ENCODE measurements at places on chromosomes 12 and 14.

GRCh38 chr14:65502676-65503124 lies 90.2 kb downstream of the FUT8 start:
- no peak for DNase-seq
- no peaks in the 10 kb centered on the region for H3K27me3 ChIP-seq
- peaks cover 23% of the 10 kb centered on the region for H3K4me1 ChIP-seq

GRCh38 chr12:11837216-11837934 lies 187.9 kb downstream of the ETV6 start:
- peaks cover 30% of the 10 kb centered on the region for H3K36me3 ChIP-seq
- DNase-seq, result no peak
- H3K4me1 ChIP-seq, result peaks cover 9% of the 10 kb centered on the region
- no peaks in the 10 kb centered on the region for H3K27me3 ChIP-seq
- H3K27ac ChIP-seq, result no peak overlapping the region
- no peak overlapping the region for H3K4me3 ChIP-seq

DNA sequence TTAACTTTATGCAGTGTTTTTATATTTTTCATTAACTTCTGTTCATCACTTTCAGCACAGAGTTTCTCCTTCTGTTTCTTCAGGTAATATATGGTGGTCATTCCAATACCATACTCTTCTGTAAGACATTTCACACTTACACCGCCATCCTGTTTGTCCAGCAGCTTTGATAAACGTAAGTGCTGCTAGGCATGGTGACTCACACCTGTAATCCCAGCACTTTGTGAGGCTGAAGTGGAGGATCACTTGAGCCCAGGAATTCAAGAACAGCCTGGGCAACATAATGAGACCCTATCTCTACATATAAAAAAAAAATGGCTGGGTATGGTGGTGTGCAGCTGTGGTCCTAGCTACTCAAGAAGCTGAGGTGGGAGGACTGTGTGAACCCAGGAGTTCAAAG lies 55.8 kb downstream of the EXOC5 start:
- H3K27ac ChIP-seq, result no peak overlapping the region
- no peak for DNase-seq
- no peak overlapping the region for H3K4me3 ChIP-seq
- peaks cover 57% of the 10 kb centered on the region for H3K36me3 ChIP-seq

DNA sequence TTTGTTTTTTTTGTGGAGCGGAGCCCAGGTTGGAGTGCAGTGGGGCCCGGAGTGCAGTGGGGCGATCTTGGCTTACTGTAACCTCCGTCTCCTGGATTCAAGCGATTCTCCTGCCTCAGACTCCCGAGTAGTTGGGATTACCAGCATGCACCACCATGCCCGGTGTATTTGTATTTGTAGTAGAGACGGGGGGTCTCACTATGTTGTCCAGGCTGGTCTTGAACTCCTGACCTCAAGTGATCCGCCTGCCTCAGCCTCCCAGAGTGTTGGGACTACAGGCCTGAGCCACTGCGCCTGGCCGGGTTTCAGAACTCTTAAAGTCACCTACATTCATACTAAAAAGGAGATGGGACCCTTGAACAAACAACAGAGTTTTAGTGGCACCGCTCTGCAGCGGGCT lies 52.7 kb downstream of the KRT80 start:
- no peak overlapping the region for H3K4me3 ChIP-seq
- H3K4me1 ChIP-seq, result peaks cover 10% of the 10 kb centered on the region
- no peak overlapping the region for H3K27ac ChIP-seq
- no peak for DNase-seq
- no peaks in the 10 kb centered on the region for H3K36me3 ChIP-seq

GRCh38 chr14:95328729-95329503 lies 9.2 kb upstream of the CLMN start:
- H3K4me1 ChIP-seq, result peaks cover 7% of the 10 kb centered on the region
- no peaks in the 10 kb centered on the region for H3K27me3 ChIP-seq
- no peak overlapping the region for H3K4me3 ChIP-seq
- no peak for DNase-seq
- H3K36me3 ChIP-seq, result no peaks in the 10 kb centered on the region

- no peaks in the 10 kb centered on the region for H3K36me3 ChIP-seq
- H3K27me3 ChIP-seq, result no peaks in the 10 kb centered on the region
- DNase-seq, result no peak
- H3K4me1 ChIP-seq, result peaks cover 13% of the 10 kb centered on the region
- H3K4me3 ChIP-seq, result no peak overlapping the region
Observed at GRCh38 chr12:28780096-28780495, 369.0 kb upstream of the FAR2 start.

DNA sequence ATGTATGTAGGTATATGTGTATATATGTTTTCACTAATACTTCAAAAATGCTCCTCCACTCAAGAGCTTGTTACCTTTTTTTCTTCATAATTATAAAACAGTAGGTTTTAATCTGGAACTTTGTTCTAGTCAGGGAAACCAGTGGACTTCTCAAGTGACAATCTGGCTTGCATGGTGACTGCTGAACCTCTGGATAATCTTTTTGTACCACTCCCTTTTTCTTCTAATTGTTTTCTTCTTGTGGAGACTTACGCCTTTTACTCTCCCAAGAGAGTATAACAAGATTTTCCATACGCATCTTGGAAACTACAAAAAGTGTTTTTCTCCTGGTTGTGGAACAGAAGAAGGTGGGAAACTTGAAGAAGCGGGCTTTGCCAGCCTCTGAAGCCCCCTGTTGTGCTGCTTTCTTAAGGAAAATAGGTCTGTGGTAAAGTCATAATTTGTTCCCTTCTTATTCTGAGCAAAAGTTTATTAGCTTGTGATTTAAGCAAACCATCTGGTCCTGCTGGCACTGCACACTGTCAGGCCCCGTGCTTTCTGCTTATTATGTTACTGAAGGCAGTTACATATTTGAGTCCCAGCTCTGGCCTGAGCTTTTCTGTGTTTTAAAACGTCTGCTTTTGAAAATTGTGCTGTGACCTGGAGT lies 291.8 kb downstream of the ERC1 start:
- no peak overlapping the region for H3K4me3 ChIP-seq
- peaks cover 42% of the 10 kb centered on the region for H3K4me1 ChIP-seq
- peak overlapping the region; percentile 65 for H3K27ac ChIP-seq
- DNase-seq, result no peak

DNA sequence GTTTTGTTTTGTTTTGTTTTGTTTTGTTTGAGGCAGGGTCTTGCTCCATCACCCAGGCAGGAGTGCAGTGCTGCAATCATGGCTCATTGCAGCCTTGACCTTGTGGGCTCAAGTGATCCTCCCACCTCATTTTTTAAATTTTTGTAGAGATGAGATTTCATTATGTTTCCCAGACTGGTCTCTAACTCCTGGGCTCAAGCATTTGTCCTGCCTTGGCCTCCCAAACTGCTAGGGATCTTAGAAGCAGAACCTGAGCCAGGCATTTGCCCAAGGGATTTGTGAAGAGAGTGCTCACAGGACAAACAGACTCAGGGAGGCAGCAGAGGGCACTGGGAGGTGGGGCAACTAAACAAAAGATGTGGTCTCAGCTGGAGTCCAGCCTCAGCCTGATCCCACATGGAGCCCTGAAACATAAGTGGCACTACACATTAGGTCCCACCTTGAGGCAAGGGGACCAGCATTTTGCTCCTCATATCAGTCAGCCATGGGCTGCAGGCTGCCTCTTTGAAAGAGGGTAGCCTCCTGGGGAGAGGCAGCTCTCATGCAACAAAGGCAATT lies 86.2 kb upstream of the CMKLR1 start:
- no peaks in the 10 kb centered on the region for H3K4me1 ChIP-seq
- H3K4me3 ChIP-seq, result no peak overlapping the region
- no peak overlapping the region for H3K27ac ChIP-seq
- H3K36me3 ChIP-seq, result no peaks in the 10 kb centered on the region
- H3K27me3 ChIP-seq, result peaks cover 15% of the 10 kb centered on the region

- H3K27me3 ChIP-seq, result peaks cover 17% of the 10 kb centered on the region
- peak overlapping the region; percentile 92 for H3K27ac ChIP-seq
- H3K4me3 ChIP-seq, result peak overlapping the region; percentile 89
- peaks cover 31% of the 10 kb centered on the region for H3K4me1 ChIP-seq
Observed at GRCh38 chr14:55410876-55411275, 754 bp downstream of the ATG14 start.

GRCh38 chr14:30620178-30620577 lies 1.9 kb upstream of the SCFD1 start:
- H3K27ac ChIP-seq, result peak overlapping the region; percentile 11
- H3K27me3 ChIP-seq, result no peaks in the 10 kb centered on the region
- H3K36me3 ChIP-seq, result peaks cover 4% of the 10 kb centered on the region
- peaks cover 14% of the 10 kb centered on the region for H3K4me1 ChIP-seq

- DNase-seq, result no peak
- no peak overlapping the region for H3K4me3 ChIP-seq
- H3K27ac ChIP-seq, result peak overlapping the region; percentile 92
- H3K4me1 ChIP-seq, result peaks cover 62% of the 10 kb centered on the region
- H3K36me3 ChIP-seq, result no peaks in the 10 kb centered on the region
- H3K27me3 ChIP-seq, result no peaks in the 10 kb centered on the region
Observed at GRCh38 chr14:77008541-77008940, 20.0 kb downstream of the IRF2BPL start.

DNA sequence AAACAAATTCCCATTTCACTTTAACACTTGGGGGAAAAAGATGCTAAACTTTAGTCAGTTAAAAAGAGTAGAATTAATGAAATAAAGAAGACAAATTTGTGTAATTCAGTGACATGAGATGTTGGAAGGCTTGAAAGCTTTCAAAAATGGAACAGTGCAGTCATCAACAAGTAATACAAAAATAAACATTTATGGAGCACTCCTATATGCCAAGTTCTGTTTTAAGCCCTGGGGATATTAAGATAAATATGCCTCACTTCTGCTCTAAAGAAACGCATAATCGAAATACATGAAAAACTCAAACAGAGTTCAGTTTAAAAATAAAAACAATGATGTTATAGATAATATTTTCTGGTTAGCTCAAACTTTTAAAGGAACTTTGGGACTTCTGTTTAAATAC lies 93.0 kb downstream of the KCNH5 start:
- DNase-seq, result no peak
- no peak overlapping the region for H3K4me3 ChIP-seq
- no peaks in the 10 kb centered on the region for H3K27me3 ChIP-seq

- peak; percentile 51 for DNase-seq
- no peaks in the 10 kb centered on the region for H3K36me3 ChIP-seq
- peak within 1 kb of the TSS; percentile 94 for H3K4me3 ChIP-seq
- H3K27me3 ChIP-seq, result peaks cover 66% of the 10 kb centered on the region
- peak within 1 kb of the TSS; percentile 95 for H3K27ac ChIP-seq
Observed at GRCh38 chr12:26124446-26125399, at the start of gene BHLHE41. BHLHE41 (minus strand) TSS chr12:26125037; CDS start chr12:26124779, 258 bp downstream.

DNA sequence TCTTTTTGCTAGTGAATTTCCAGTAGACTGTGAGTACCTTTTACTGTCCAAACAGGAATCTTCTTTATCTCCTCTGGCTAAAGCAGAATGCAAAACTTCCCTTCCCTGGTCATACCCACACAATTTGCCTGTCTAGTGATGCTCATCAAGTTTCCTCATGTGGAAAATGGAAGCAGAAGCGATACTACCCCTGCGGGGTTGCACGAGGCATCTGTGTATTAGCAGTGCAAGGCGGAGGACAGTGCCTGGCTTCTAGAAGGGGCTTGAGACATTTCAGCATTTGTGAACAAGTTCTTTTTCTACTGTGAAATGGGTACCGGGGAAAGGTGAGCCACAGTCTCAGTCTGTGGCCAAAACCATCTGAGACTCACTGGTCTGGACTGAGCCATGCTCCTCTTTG lies 340.9 kb downstream of the AACS start:
- H3K4me1 ChIP-seq, result no peaks in the 10 kb centered on the region
- no peak overlapping the region for H3K27ac ChIP-seq
- no peak for DNase-seq
- H3K27me3 ChIP-seq, result peaks cover 12% of the 10 kb centered on the region
- H3K36me3 ChIP-seq, result peaks cover 3% of the 10 kb centered on the region

GRCh38 chr14:106613256-106613655 lies 1086.9 kb downstream of the TMEM121 start:
- no peaks in the 10 kb centered on the region for H3K4me1 ChIP-seq
- no peak overlapping the region for H3K4me3 ChIP-seq
- peaks cover 2% of the 10 kb centered on the region for H3K36me3 ChIP-seq
- DNase-seq, result no peak
- no peaks in the 10 kb centered on the region for H3K27me3 ChIP-seq
- H3K27ac ChIP-seq, result no peak overlapping the region

DNA sequence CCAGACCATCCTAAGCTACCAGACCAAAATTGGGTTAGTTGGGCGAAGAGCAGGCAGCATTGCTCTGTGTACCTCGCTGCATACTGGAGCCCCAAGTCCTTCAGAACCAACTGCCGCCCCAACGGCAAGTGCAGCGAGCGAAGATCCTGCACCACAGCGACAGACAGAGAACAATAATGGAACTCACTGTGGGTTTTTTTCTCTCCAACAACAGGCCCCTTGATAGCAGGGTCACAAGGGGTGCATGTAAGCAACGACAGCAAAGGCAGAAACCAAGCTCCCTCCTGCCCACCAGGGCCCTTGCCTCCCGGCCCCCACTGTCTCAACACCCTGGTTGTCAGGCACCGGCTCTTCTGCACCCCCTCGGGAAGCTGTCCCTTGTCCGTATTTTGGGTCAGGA lies 39.0 kb downstream of the RNF34 start:
- DNase-seq, result no peak
- no peak overlapping the region for H3K27ac ChIP-seq
- H3K4me1 ChIP-seq, result peaks cover 2% of the 10 kb centered on the region
- no peak overlapping the region for H3K4me3 ChIP-seq
- no peaks in the 10 kb centered on the region for H3K27me3 ChIP-seq

DNA sequence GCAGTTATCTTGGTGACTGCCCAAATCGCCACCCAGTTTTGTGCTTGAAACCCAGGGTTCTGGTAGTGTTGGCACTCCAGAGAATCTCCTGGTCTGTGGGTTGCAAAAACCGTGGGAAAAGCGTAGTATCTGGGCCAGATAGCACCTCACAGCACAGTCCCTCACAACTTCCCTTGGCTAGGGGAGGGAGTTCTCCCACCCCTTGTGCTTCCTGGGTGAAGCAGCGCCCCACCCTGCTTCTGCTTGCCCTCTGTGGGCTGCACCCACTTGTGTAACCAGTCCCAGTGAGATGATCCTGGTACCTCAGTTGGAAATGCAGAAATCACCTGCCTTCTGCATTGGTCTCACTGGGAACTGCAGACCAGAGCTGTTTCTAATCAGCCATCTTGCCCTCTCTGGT lies 16.4 kb downstream of the CLEC2D start:
- no peak for DNase-seq
- H3K4me1 ChIP-seq, result no peaks in the 10 kb centered on the region
- no peak overlapping the region for H3K27ac ChIP-seq
- no peaks in the 10 kb centered on the region for H3K27me3 ChIP-seq

DNA sequence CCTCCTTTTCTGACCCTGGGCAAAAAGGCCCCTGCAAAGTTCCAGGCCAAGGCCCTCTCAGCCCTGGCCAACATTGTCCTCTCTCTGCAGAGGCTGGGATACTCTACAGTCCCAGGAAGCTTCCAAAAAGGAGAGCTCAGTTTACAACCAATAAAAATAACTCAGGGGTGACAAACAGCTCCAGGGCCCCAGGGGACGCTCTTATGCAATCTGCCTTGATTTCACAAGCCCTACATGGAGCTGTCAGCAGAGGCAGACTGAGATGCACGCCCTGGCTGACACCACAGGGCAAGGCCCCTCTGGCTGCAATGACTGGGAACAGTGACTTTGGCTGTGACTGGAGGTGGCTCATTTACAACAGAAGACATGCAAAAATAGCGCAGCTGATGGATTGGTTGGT lies 129.0 kb upstream of the MED13L start:
- H3K4me1 ChIP-seq, result peaks cover 25% of the 10 kb centered on the region
- no peaks in the 10 kb centered on the region for H3K36me3 ChIP-seq
- H3K27ac ChIP-seq, result no peak overlapping the region
- no peak for DNase-seq
- H3K4me3 ChIP-seq, result no peak overlapping the region
- no peaks in the 10 kb centered on the region for H3K27me3 ChIP-seq
